ENCODE measurements at places on chromosomes 4 and X.
A peak's percentile ranks its signal among the peaks of the same experiment; 100 is the strongest.

GRCh38 chr4:114857831-114858230, 255.6 kb downstream of the NDST4 start:
- no peak for DNase-seq

GRCh38 chr4:139647952-139648351, 17.7 kb upstream of the MGST2 start:
- DNase-seq: no peak

DNA sequence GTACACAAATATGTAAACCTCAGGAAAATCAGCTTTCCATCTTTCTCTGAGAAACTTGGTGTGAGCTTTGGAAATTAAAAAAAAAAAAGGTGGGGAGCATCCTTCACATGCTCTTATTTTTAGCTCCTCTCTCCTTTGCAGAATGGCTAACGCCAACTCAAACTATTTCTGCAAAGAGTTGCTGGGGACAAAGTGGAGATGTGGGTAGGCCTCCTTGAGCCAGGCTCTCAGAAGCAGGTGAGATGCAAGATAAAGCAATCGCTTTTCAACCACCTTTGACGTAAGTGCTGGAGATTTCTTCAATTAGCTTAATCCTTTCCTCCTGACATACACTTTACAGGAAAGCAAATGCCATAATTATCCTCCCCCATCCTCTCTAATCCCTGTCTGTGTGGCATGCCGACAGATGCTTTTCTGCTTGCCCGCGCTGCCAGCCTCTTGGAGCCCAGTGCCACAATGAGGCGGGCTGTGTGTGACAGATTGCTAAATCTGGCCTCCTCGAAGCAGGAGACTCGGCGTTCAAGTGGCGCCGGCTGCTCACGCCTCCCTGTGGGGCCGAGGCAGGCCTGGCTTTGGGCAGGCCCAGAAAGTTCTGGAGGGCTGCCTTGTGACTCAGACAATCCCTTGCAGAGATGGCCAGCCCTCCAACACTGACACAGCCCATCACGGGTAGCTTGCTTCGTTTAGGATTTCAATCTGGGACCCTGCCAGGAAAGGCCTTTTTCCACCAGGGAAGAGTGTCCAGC, 64.9 kb upstream of the SOD3 start:
- no peak for DNase-seq

GRCh38 chr4:140125374-140125773, 28.6 kb downstream of the MAML3 start:
- no peak for DNase-seq

- no peak for DNase-seq
Observed at GRCh38 chr4:160826339-160826679, 1337.5 kb downstream of the FSTL5 start.

DNA sequence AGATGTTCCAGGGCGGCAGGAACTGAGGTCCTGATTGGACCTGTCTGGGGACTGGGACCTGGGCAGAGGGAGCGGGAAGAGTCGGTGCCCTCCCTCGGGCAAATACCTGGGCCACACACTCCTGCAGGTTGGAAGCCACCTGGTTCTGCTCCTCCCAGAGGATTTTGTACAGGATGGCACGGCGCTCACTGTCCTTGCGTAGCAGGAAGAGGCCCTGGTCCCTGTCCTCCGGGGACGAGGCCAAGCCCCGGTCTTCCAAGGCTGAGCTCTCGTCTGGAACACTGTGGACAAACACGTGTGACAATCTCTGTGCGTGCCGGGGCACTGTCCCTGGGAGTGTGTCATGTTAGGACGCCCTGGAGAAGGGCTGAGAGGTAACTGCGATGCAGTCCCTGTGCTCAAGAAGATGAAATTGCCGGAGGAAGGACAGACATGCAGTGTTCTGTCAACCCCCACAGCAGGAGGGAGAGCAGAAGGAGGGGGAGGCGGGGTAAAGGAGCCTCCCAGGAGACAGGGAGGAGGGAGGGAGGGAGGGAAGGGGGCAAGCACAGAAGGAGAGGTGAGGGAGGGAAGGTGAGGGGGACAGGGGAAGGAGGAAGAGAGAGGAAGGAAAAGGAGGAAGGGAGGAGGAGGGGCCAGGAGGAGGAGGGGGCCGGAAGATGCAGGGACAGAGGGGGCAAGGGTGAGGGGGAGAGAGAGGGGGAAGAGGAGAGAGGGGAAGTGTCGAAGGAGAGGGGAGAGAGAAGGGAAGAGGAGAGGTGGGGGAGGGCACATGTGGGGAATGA, 29.0 kb downstream of the PDHA1 start:
- DNase-seq: no peak

GRCh38 chr4:163866728-163867315, 372.3 kb downstream of the TMA16 start:
- DNase-seq: no peak

- peak; percentile 38 for DNase-seq
Observed at GRCh38 chr4:4575284-4576211, 33.7 kb upstream of the STX18 start.

GRCh38 chrX:18034945-18035344, 173.8 kb upstream of the RAI2 start:
- DNase-seq: no peak

DNA sequence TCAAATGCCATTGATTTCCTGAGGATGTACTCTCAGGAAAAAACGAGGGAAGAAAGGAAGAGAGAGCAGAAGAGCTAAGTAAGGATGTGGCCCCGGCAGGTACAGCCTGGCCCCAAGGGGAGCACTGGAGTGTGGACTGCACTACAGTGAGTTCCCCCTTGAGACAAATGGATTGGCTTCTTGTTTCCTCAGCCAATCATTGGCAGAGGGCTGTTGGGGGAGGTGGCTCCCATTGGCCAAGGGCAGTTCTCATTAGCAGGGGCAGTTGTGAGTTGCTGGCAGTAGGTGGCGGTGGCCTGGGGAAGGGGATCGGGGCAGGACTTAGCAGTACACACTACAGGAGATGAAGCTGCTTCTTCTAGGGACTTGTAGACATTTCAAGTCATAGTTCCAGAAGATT, 24.1 kb upstream of the OCIAD2 start:
- DNase-seq: no peak

GRCh38 chr4:26729547-26729946, 131.1 kb upstream of the STIM2 start:
- no peak for DNase-seq

GRCh38 chrX:76279007-76279406, 106.1 kb downstream of the PBDC1 start:
- peak; percentile 12 for DNase-seq

DNA sequence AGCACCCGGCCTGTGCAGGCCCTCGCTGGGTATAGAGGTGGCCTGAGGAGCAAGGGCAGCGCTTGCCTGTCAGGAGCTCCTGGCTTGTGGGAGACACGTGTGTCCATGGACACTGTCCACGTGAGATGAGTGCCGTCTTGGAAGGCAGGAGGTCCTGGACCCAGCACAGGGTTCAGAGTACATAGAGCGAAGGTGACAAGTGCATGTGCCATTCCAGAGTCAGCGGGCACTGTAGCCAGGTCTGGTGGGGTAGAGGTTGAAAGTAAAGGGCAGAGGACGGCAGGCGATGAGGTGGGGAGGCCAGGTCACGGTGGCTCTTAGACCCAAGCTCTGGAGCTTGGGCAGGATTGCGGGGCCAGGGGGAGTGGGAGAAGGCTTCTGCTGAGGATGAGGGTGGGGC, 28.4 kb upstream of the TADA2B start:
- DNase-seq: no peak

All from stimulated activated CD4-positive, alpha-beta T cell treated with anti-CD3 and anti-CD28 coated beads, Interleukin-1b, Interleukin-23, amount 100 ng/mL, for 1 hour (primary cell).